Lower lobe of right lung (tissue), 2 donors: ENCODE measurements at places on chromosomes 3 and 15.

- no peak for DNase-seq
Observed at GRCh38 chr15:93033434-93034045, 55.5 kb downstream of the RGMA start.

GRCh38 chr3:4950351-4950784, 28.9 kb upstream of the BHLHE40 start:
- DNase-seq = peak; percentile 59

GRCh38 chr15:62791694-62792093, 250.9 kb upstream of the TPM1 start:
- no peak for DNase-seq

GRCh38 chr15:62901087-62901486, 141.5 kb upstream of the TPM1 start:
- DNase-seq = no peak

DNA sequence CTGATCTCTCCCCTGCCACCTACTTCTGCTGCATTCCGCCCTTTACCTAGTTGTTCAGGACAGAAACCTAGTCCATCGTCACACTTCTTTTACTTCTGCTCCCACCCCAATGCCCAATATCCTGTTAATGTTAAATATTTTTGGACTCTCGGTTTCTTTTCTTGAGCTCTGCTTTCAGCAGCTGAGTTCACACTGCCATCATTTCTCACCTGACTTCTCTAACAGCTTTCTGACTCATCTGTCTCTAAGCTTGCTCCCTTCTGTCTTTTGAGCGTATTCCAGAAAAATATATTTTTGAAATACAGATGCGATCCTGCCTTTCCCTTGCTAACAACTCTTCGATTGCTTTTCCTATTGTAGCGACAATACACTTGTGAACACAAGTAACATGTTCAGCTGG, 183.4 kb downstream of the KLHL25 start:
- no peak for DNase-seq

GRCh38 chr15:65837301-65838294, 31.7 kb upstream of the RAB11A start:
- no peak for DNase-seq
